NCI-H146 (cell line): ENCODE measurements at places on chromosomes 6 and 20.

DNA sequence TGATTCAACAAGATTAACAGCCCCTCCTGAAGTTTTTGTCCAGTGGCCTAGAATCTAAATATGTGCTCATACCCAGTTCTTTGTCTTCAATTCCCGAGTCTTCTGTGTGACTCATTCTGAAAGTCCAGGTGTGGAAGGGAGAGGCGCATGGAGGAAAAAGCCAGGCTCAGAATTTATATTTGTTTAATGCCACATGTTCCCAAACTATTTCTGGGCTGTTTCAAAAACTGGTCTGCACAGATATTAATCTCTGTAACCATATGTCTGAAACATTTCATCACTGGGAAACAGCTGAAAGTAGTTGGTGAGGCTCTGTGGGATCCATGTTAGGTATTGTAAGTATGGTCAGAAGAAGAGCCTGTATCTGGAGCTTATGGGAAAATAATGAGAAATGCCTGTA, 266.0 kb downstream of the PAX1 start:
- no peak for DNase-seq

- no peak for DNase-seq
Observed at GRCh38 chr6:162184465-162184864, 543.1 kb downstream of the PRKN start.

DNA sequence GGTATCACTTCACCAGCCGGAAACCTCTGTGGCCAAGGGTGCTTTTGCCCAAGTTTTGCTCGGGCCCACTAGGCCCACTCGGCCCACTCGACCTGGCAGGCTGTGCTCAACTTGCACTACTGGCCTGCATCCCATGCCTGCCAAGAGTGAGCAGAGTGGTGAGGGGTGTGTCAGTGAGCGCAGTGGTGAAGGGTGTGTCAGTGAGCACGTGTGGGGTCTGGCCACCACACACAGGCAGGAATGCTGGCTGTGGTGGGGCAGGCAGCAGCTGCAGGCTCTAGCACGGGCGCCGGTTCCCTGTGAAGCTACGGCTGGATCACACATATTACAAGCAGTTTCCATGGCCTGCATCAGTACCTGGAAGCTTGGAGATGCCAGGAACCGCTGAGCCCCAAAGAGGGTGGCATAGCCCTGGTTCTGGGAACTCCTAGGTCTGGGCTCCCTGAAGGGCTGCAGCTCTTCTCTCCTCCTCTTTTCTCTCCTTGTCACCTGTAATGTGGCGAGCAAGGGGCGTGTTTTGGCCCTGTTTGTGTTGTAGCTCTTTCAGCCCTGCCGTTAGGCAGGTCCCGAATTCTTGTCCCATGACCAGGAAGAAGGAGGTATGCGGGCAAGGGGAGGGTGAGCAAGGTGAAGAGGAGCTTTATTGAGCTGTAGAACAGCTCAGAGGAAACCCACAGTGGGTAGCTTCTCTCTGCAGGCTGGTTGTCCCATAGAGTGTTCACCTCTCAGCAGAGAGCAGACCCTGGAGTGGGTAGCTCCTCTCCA, 51.0 kb upstream of the CLDN20 start:
- no peak for DNase-seq

DNA sequence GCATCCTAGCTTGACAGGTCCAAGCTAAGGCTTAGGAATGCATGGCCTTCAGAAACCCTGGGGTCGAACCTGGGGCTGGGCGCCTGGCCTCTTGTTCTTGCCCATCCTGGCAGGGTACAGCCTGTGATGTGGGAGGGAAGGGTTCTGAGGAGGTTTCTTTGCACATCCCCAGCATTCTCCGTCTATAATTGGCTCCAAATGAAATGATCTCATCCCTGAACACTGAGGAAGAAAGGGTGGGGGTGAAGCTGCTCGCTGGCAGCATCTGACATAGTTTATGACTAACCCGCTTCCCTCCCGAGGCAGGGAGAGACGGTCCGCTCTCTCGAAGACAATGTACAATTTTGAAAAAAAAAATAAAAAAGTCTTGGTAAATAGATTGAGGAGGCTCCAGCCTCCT, 67.1 kb upstream of the ZNFX1 start:
- DNase-seq, result no peak

DNA sequence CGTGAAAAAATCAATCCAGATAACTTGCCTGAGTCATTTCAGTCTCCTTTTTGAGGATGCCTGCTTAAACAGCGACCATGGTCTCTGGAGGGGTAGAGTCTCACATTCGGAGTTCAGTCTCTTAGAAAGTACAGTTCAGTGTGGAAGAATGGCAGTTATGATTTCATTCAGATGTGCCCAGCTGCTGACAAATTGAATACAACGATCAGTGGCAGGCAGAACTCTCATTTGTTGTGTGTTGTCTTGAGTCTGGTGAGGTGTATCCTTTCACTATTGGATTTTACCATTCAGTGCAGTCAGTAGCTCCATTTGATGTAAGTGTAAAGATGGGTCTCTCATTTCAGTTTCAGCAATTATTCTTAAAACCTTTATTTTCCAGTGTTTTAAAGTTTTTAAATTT, 639 bp upstream of the TULP4 start:
- DNase-seq, result no peak
